NCI-H774 (cell line): ENCODE measurements at places on chromosomes 3 and 15.

DNA sequence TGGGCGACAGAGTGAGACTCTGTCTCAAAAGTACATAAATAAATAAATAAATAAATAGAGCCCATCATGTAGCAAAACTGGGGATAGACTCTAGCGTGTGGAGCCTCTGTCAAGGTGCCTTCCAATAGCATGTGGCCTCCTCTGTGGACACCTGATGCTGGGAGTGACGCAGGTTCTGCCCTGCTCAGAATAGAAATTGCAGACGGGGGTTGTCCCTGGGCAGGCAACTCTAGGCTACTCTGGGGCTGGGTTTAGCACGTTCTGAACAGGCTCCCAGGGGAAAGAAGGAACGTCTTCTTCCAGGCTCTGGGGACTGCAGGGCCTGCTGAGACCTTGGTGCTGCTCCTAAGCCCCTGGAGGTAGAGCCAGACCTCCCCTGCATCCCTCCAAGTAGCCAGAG lies 65.3 kb downstream of the EPHB3 start:
- DNase-seq, result no peak

- no peak for DNase-seq
These were observed 19.2 kb downstream of the SNX33 start for GRCh38 chr15:75666823-75667501.

DNA sequence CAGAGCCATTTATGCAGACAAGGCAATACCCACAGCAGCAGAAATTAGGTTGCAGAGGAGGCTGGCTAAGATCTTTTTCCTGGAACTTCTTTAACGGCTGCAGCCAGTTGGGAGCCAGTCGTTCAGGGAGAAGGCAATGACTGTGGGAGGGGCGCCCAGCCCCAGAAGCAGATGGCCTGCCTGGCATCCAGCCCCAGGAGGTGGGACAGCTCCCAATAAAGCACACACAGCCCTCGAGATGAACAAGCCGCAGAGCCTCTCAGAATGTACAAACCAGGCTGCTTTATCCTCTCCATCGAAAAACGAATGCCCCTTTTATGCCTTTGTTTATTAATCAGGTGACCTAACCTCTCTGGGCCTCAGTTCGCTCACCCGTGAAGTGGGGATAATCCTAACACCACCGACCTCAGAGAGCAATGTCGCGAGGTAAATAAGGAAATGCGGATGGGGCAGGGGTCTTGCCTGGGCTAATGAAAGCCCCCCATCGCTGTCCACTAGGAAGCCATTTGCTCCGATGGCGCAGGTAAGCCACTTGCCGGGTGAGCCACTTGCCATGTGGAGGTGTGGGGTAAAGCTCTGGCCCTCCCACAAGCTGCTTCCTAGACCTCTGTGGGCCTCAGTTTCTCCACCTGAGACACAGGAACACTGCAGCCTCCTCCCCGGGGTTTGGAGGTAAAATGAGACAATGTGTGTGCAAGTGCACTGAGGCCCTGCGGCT lies 35.8 kb downstream of the MGLL start:
- peak; percentile 68 for DNase-seq

- no peak for DNase-seq
These were observed 116.4 kb downstream of the PDCD6IP start for GRCh38 chr3:33914731-33915379.

DNA sequence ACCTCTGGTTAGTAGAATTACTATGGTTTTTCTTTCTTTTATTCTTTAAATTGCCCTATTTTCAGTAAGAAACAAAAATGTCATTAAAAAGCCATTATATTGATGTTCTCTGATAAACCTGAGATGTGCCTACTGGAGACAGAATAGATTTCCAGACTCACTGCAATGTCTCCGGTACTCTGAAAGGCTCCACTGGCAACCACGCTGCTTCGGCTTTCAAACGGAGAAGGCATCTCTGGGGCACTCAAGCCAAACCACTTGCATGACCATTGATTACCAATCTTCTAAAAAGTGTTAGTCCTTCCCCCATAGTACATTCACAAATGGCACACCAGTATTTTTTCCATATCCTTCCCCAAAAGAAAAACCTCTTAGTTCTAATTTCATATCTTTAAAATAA lies 82.6 kb downstream of the CBLB start:
- no peak for DNase-seq

DNA sequence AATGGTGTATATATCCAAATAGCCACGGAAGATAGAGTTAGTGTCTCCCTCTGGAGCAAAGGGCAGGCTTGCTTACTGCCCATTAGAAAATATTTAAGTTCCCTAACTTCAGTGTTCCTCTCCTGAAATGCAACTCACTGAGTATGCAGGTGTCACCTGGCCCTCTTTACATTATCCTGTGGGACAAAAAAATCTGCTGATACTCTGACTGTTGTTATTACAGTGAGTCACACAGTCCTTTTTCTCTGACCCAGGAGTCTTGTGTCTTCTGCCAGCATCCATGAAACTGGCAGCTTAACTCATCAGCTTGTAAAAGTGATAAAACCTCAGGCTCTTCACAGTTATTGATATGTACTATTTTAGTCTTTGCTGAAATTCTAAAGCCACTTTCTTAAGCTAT lies 42.2 kb upstream of the RASGRF1 start:
- DNase-seq, result no peak

- no peak for DNase-seq
These were observed 441.3 kb upstream of the THBS1 start for GRCh38 chr15:39139431-39140059.

GRCh38 chr15:74967670-74968069 lies 11.1 kb upstream of the RPP25 start:
- no peak for DNase-seq

DNA sequence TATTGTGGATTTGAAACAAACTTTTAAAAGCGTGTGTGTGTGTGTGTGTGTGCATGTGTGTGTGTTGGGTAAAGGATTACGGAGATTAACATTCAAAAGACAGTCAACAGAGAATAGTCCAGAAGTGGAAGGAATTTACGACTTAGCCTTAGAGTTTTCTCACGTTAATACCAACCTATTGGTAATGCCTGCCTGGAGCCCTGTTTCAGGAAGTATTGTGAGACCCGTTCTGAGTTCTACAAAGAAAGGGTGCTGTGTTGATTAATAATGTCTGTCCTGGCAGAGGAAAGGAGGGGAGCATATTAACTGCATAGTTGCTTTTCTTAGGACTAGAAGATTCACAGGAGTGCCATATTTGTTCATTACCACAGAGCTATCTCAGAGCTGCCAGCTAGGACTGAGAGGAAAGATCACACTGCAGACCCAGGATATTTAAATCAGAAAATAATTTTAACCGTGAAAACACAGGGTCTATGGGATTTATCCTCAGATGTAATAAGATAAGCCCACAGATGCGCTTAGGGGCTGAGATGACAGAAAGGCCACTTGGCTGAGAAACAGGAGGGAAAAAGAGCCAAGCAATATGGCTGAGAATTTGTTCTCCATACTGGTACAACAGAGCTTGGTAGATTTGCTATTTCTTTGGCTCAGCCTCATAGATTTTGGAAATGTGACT lies 40.5 kb upstream of the FRMD4B start:
- no peak for DNase-seq

GRCh38 chr3:72157748-72158638 lies 373.0 kb upstream of the PROK2 start:
- no peak for DNase-seq

DNA sequence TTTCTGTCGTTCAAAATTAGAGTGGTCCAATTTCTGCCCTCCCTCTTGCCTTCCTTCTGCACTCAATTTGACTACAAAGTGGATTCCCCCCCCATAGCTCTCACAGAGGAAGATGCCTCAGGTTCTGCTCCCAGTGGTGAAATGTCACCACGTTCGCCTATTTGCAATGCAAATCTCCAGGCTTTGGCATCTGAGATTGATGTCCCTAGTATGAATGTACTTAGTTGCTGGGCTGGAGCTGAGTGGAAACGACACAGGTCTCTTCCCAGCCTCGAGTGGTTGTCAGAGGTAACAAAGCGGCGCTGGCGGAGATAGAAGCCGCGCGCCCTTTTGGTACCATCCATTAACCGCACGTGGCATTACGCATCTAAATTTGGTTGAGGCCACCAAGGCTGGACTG lies 860.1 kb downstream of the MCTP2 start:
- DNase-seq, result no peak

- no peak for DNase-seq
These were observed 6.5 kb downstream of the GPR160 start for GRCh38 chr3:170044271-170044670.

- no peak for DNase-seq
These were observed 1331.8 kb upstream of the GBE1 start for GRCh38 chr3:83093222-83093572.

GRCh38 chr3:106560451-106560966 lies 691.7 kb upstream of the CBLB start:
- DNase-seq, result no peak

- no peak for DNase-seq
These were observed 307.1 kb downstream of the IL20RB start for GRCh38 chr3:137264843-137265330.

DNA sequence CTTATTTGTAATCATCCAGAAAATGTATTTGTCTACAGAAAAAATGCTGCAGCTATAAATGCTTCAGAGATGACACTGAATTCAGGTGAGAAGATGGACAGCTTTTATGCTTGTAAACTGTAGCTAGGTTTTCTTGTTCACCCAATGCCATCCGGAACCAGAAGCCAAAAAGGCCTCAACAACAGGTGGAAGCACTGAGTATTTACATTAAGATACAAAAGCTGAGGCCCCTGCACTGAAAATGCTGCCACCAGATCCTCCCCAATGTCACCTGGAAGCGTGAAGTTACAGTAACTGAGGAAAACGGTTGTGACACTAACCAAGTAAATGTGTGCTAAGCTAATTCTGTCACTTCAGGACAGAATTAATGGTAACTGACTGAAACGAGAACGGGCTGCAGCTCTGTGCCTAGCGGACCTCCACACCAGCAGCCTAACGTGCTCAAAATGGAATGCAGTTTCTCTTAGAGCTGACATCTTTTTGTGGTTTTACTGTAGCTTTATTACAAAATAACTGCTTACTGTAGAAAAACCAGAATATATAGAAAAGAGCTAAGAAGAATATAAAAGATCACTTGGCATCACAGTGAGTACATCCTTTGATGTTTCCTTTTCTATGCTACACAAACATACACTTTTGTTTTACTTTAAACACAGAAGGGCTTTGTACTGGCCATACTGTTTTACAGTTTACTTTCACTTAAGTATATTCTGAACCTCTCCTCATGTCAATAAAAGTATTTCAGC lies 7.6 kb downstream of the CHSY1 start:
- DNase-seq, result no peak

GRCh38 chr3:149816986-149817385 lies 4.0 kb downstream of the RNF13 start:
- DNase-seq, result no peak

- peak; percentile 30 for DNase-seq
These were observed 403.9 kb upstream of the TBL1XR1 start for GRCh38 chr3:177601152-177601551.

- no peak for DNase-seq
These were observed 5.7 kb upstream of the CAV3 start for GRCh38 chr3:8727605-8728512.

DNA sequence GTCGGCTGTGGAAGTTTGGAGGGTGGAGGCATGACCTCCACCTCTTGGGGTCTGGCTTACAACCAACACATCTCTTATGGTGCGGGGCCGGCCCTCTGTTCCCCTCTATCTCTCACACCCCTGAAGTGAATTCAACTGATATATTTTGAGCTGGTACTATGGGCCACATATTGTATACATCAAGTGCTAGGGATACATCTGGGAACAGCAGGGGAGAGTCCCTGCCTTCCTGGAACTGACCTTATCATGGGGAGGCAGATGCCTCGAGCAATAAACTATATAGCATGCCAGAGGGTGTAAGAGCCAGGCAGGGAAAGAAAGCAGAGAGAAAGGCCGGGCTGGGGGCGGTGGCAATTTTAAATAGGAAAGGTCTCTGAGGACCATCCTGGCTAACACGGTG lies 60.4 kb upstream of the TRPM1 start:
- no peak for DNase-seq

GRCh38 chr3:70999730-71000129 lies 583.8 kb downstream of the FOXP1 start:
- DNase-seq, result no peak

DNA sequence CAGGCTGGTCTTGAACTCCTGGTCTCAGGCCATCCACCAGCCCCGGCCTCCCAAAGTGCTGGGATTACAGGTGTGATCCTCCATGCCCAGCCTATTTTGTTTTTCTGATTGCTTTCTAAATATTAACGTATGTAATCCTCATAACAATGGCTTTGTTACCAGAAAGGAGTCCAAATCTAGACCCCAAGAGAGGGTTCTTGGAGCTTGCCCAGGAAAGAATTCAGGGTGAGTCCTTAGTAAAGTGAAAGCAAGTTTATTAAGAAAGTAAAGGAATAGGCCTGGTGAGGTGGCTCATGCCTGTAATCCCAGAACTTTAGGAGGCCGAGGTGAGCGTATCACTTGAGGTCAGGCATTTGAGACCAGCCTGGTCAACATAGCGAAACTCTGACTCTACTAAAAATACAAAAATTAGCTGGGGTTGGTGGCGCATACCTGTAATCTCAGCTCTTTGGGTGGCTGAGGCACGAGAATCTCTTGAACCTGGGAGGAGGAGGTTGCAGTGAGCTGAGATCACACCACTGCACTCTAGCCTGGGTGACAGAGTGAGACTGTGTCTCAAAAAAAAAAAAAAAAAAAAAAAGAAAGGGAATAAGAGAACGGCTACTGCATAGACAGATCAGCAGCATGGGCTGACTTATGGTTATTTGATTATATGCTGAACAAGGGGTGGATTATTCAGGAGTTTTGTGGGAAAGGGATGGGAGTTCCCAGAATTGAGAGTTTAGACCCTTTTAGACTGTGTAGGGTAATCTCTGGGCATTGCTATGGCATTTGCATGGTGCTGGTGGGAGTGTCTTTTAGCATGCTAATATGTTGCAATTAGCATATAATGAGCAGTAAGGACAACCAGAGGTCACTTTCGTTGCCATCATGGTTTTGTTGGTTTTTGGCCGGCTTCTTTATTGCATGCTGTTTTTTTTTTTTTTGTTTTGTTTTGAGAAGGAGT lies 36.1 kb downstream of the TYRO3 start:
- no peak for DNase-seq

DNA sequence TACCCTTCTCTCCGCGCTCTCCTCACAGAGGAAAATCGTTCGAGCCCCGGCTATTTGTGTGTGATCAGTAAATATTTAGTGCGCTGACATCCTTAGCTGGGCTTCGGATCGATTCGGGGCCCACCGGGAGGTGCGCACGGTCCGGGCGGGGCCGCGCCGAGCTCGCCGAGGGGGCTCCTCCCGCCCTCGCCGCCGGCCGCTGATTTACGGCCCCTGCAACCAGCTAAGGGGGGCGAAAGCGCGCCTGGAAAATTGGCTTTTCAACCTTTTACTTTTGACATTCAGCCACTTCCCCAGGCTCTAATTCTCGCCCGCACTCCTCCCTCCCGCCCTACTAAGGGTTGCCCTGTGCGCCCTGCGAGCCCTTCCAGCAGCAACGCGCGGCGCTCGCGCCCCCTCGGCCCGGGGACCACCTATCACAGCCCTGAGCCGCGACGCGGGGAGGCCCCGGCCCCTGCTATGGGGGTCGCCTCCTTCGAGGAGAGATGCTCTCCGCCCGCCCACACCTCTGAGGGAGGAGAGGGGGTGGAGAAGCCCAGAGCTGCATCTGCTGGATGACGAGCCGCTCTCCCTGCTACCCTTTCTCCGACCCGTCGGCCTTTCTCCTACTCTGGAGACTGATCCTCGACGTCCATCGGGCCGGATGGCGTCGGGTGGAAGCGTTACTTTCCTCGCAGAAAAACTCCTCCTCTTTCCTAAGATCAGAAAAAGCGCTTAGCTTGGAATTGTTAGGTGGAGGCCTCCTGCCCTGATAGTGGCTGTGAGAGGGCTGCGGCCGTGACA lies 7.8 kb upstream of the NR2F2 start:
- no peak for DNase-seq
